Esophagus squamous epithelium (tissue), 5 donors: ENCODE measurements at places on chromosomes 5 and 9.
A peak's percentile ranks its signal among the peaks of the same experiment; 100 is the strongest.

- H3K27ac ChIP-seq: peak within 1 kb of the TSS; percentile 2
- peaks cover 67% of the 10 kb centered on the region for H3K27me3 ChIP-seq
- H3K4me1 ChIP-seq: peaks cover 4% of the 10 kb centered on the region
- no peaks in the 10 kb centered on the region for H3K36me3 ChIP-seq
- no peak for DNase-seq
These were observed at the start of gene CRHBP for GRCh38 chr5:76952795-76953536. Gene CRHBP, plus strand, starts transcription at chr5:76953045. Its CDS starts 90 bp downstream, at chr5:76953135.

- H3K27ac ChIP-seq: no peak overlapping the region
- H3K27me3 ChIP-seq: no peaks in the 10 kb centered on the region
- no peaks in the 10 kb centered on the region for H3K36me3 ChIP-seq
- no peaks in the 10 kb centered on the region for H3K4me1 ChIP-seq
- no peak for DNase-seq
- H3K4me3 ChIP-seq: no peak overlapping the region
These were observed 12.6 kb upstream of the DHFR start for GRCh38 chr5:80667384-80667783.

GRCh38 chr5:107518190-107518589 is 152.5 kb downstream of the EFNA5 start:
- H3K27ac ChIP-seq: no peak overlapping the region
- no peaks in the 10 kb centered on the region for H3K36me3 ChIP-seq
- H3K4me1 ChIP-seq: peaks cover 34% of the 10 kb centered on the region
- no peaks in the 10 kb centered on the region for H3K27me3 ChIP-seq
- H3K4me3 ChIP-seq: no peak overlapping the region
- no peak for DNase-seq

DNA sequence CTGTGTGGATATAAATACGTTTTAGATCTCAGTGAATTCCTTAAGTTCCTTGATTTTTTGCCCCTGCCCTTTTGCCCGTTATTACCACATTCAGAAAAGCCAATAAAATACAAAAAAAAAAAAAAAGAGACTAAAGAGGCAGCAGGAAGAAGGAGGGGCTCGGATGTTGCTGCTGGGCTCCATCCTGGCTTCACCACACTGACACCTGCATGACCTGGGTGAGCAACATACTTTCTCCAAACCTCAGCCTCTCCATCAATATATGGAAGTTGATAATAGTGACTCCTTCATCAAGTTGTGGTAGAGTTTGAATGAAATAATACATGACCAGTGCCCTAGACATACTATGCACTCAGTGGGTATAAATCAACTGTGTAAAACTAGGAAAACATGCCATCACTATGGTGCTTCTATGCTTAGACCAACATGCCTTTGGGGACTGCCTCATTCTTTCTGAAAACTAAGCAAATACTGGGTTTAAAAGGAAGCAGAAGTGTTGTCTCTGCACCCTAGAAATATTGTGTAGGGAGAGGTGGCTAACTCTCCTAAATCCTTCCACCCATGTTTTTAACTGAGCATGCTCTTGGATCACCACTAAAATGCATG is 243.0 kb downstream of the PIK3R1 start:
- H3K36me3 ChIP-seq: no peaks in the 10 kb centered on the region
- DNase-seq: no peak
- peaks cover 41% of the 10 kb centered on the region for H3K4me1 ChIP-seq
- H3K27ac ChIP-seq: no peak overlapping the region
- H3K27me3 ChIP-seq: no peaks in the 10 kb centered on the region

GRCh38 chr5:174453690-174454089 is 270.7 kb upstream of the MSX2 start:
- H3K4me3 ChIP-seq: no peak overlapping the region
- H3K27ac ChIP-seq: no peak overlapping the region
- no peaks in the 10 kb centered on the region for H3K36me3 ChIP-seq
- DNase-seq: no peak
- H3K27me3 ChIP-seq: peaks cover 37% of the 10 kb centered on the region

GRCh38 chr5:132501961-132502931 is 11.7 kb upstream of the IRF1 start:
- no peaks in the 10 kb centered on the region for H3K36me3 ChIP-seq
- H3K4me1 ChIP-seq: peaks cover 14% of the 10 kb centered on the region
- no peak overlapping the region for H3K4me3 ChIP-seq
- no peak for DNase-seq

GRCh38 chr5:72282878-72283277 is 37.2 kb downstream of the MRPS27 start:
- H3K27me3 ChIP-seq: no peaks in the 10 kb centered on the region
- no peaks in the 10 kb centered on the region for H3K36me3 ChIP-seq
- peak overlapping the region; percentile 57 for H3K27ac ChIP-seq
- DNase-seq: no peak
- H3K4me1 ChIP-seq: no peaks in the 10 kb centered on the region

GRCh38 chr9:72041775-72042194 is 18.6 kb downstream of the C9orf57 start:
- H3K4me3 ChIP-seq: no peak overlapping the region
- H3K27me3 ChIP-seq: no peaks in the 10 kb centered on the region
- H3K36me3 ChIP-seq: no peaks in the 10 kb centered on the region

DNA sequence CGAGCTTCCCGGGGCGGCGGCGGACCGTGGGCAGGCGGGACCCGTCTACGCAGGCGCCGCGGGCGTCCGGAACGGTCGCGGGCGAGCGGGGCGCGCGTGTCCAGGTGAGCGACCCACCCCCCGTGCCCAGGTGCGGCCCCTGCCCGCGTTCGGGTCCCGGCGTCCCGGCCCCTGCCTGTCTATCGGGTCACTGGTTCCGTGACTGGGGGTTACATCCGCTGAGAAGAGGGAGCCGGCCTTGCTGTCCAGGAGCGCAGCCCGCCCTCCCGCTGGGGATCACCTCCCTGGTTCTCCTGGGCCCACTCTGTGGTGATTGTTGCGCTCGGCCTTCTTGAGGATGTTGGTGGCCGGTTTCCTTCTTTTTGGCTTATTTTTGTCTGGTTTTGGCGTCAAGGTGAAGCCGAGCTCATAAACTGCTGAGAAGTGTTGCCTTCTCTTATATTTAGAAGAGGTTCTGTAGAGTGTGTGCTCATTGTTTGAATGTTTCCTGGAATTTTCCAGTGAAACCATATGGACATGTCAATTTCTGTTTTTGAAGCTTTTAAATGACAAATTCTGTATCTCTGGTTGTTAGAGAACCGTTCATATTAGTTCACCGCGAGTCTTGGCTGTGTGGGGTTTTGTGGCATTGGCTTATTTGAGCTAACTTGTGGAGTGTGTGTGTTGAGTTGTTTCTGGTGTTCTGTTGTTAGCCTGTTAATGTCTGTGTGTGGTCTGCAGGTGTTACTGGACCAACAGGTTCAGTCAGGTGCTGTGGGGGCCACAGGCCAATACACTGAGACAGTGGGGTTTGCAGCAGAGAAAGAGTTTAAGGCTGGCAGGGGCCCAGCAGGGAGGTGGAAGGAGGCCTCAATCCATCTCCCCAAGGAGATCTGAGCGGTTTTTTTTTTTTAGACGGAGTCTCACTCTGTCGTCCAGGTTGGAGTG is 621 bp downstream of the CEP72 start:
- peaks cover 20% of the 10 kb centered on the region for H3K4me1 ChIP-seq
- peak overlapping the region; percentile 83 for H3K4me3 ChIP-seq
- no peak for DNase-seq
- H3K27ac ChIP-seq: peak overlapping the region; percentile 88
- H3K27me3 ChIP-seq: peaks cover 7% of the 10 kb centered on the region

- H3K27me3 ChIP-seq: no peaks in the 10 kb centered on the region
- H3K4me3 ChIP-seq: no peak overlapping the region
- H3K36me3 ChIP-seq: peaks cover 62% of the 10 kb centered on the region
- no peaks in the 10 kb centered on the region for H3K4me1 ChIP-seq
- no peak for DNase-seq
These were observed 96.1 kb downstream of the ZNF462 start for GRCh38 chr9:106958955-106959657.

GRCh38 chr5:127112347-127112864 is 39.1 kb upstream of the C5orf63 start:
- no peaks in the 10 kb centered on the region for H3K4me1 ChIP-seq
- no peak overlapping the region for H3K4me3 ChIP-seq
- H3K27ac ChIP-seq: no peak overlapping the region
- no peak for DNase-seq
- no peaks in the 10 kb centered on the region for H3K27me3 ChIP-seq

DNA sequence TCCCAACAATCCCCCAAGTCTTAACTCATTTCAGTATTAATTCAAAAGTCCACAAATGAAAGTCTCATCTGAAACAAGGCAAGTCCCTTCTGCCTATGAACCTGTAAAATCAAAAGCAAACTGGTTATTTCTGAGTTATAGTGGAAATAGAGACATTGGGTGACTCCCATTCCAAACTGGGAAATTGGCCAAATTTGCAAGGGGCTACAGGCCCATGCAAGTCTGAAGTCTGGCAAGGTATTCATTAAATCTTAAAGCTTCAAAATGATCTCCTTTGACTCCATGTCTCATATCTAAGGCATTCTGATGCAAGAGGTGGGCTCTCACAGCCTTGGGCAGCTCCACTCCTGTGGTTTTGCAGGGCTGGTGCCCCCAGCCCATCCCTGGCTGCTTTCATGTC is 167.9 kb downstream of the HTR1A start:
- no peak overlapping the region for H3K4me3 ChIP-seq
- H3K27me3 ChIP-seq: no peaks in the 10 kb centered on the region
- no peaks in the 10 kb centered on the region for H3K36me3 ChIP-seq
- H3K4me1 ChIP-seq: no peaks in the 10 kb centered on the region
- no peak overlapping the region for H3K27ac ChIP-seq

DNA sequence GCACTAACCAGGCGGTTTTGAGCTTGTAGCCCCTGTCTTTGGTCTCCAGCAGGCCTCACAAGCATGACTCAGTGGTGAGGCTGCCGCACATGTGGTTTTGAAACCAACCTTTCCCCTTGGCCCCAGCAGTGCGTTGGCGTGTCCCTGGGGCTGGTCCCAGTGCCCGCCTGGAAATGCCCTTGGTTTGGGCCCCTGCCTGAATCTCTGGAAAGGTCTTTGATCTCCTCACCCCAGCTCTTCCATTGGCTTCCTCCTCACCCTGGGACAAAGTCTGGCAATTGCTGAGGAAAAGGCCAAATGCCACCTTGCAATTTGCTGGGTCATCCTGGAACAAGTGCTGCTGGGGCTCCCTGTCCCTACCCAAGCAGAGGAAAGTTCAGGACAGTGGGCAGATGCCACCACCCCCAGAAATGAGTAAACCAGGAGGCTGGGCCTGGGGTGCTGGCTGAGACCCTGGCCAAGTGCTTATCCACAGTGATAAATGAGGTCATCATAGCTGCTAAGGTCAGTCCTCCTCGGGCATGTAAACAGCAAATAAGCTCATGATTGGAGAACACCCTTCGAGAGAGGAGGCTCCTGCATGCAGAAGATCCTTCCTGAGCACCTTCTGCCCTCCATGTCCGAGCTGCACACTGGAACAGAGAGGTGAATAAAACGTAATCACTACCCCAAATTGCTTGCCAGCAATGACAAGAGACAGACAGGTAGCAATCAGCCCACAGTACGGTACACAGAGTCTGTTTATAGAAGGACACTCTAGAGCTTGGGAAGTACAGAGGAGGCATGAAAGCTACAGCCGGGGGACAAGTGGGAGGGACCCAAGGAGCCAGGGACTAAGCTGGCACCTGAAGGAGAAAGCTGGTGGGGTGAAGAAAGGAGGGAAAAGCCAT is 98.9 kb upstream of the CPEB4 start:
- H3K4me3 ChIP-seq: no peak overlapping the region
- H3K36me3 ChIP-seq: no peaks in the 10 kb centered on the region
- no peaks in the 10 kb centered on the region for H3K27me3 ChIP-seq
- no peak overlapping the region for H3K27ac ChIP-seq

DNA sequence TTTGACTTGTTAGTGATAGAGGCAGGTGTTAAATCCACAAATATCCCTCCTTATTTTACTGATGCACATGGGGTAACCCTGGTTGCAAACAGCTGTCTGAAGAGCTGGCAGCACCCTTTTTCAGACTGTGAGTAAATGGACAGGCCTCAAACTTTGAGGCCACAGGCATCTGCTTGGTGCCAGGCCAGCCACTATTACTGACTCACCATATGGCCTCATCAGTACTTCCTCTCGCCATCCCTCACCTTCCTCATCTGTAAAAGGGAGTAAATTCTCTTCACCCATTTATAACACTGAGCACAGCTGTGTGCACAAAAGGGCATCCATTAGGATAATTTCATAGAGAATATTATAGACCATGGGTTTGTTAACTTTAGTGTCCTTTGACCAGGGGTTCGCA is 11.9 kb upstream of the TNIP1 start:
- H3K36me3 ChIP-seq: no peaks in the 10 kb centered on the region
- no peak overlapping the region for H3K27ac ChIP-seq
- no peak for DNase-seq
- peaks cover 40% of the 10 kb centered on the region for H3K4me1 ChIP-seq

- H3K36me3 ChIP-seq: no peaks in the 10 kb centered on the region
- no peak overlapping the region for H3K4me3 ChIP-seq
These were observed 51.1 kb downstream of the GCNT1 start for GRCh38 chr9:76510041-76510440.

DNA sequence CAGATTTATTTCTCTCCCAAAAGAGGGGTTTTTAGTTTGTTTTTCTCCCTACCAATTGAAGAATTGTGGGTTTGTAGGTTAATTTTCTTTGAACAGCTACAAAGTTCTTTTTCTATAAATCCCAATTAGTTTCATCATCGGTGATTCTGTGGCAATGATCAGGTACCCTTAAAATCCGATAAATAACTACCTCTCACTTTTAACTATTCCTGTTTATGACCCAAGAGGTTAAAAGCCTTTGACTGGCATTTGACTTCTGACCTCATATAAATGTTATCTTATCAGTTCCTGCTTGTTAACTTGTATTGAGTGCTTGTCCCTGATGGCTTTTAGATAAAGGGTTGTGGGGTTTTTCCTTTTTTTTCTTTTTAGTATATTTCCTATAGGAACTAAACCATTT is 124.4 kb upstream of the TMEM161B start:
- DNase-seq: no peak

DNA sequence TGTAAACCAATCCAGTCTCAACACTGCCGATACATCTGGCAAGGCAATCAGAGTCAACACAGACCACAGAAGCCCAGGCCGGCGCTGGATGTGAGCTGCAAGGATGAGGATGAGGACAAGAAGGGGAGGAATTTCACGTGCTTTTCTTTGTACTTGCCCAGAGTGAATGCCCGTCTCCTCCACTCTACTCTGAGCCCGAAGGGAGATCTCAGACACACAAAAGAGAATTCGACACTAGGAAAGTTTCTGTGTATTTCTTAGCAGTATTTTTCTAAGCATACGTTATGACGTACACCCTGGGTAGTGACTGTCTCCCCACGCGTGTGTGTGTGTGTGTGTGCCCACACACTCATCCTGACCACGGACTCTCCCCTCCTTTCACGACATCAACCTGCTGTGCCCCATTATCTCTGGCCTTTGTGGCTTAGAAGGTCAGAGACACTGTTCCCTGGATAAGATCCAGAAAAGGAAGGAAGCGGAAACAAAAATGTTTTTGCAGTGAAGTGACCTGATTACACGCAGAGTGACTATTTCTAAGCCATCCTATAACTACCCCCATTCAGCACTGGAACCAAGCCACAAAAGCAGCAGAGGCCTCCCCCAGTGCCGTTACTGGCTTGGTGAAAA is 227.3 kb upstream of the DAPK1 start:
- H3K27ac ChIP-seq: no peak overlapping the region
- H3K36me3 ChIP-seq: no peaks in the 10 kb centered on the region
- DNase-seq: no peak

- H3K27me3 ChIP-seq: no peaks in the 10 kb centered on the region
- H3K36me3 ChIP-seq: no peaks in the 10 kb centered on the region
- DNase-seq: no peak
- H3K27ac ChIP-seq: no peak overlapping the region
- H3K4me3 ChIP-seq: no peak overlapping the region
These were observed 41.8 kb upstream of the KCNMB1 start for GRCh38 chr5:170430866-170431437.
